ENCODE measurements at places on chromosomes 4 and X.

- no peak for DNase-seq
Observed at GRCh38 chr4:76365636-76366035, 55.3 kb downstream of the CCDC158 start.

DNA sequence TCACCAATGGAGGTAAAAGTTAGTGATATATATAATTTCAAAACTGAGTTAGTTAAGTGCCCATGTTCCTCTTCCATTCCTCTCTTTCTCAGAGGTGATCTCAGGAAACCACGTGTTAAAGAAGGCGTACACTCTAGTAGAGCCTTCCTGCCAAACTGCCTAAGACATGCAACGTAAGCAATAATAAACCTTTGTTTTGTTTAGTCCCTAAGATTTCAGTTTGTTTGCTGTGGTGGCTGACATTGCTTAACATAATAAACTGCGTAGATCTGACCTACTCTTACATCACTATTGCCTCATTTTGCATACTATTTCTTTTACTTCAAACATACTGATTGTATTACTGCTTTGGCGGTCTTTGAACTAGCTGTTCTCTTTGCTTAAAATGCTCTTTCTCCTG lies 99.2 kb downstream of the JADE1 start:
- peak; percentile 2 for DNase-seq

GRCh38 chr4:141668200-141668910 lies 32.0 kb downstream of the IL15 start:
- DNase-seq, result no peak

- DNase-seq, result no peak
Observed at GRCh38 chrX:22268706-22269105, 4.0 kb upstream of the CBLL2 start.

DNA sequence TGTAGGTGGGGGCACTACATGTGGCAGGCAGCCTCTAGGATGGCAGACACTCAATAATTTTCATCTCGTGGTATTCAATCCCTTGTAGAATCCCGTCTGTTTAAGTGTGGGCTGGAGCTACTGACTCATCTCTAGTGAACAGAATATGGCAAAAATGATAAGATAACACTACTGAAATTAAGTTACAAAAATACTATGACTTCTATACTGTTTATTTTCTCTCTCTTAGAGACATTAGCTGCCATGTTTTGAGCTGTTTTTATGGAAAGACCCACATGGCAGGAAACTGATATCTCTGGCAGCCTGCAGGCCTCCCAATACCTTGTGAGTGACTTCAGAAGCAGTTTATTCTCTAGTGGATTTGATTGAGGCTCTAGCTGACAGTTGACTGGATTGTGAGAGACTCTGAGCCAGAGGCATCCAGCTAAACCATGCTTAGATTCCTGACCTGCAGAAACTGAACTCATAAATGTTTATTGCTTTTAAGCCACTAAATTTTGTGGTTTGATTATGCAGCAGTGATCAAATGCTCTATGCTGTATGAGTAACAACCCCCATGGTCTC lies 298.8 kb upstream of the CTSO start:
- no peak for DNase-seq

DNA sequence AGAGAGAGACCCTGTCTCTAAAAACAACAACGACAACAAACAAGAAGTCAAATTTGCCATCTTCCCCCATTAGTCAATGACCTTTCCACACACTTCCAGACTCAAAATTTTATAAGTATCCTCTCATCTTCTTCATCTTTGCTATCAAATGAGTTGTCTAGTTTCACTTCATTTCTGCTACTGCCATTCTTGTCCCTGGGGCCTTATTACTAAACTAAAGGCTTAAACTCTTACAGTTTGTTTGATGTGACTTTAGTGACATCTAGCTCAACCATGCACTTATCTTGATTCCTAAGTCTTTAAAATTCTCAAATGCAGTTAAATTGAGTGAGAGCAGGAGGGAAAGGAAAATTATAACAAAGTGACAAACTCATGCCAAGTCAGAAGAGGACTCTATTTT lies 271.8 kb upstream of the GK2 start:
- DNase-seq, result no peak

DNA sequence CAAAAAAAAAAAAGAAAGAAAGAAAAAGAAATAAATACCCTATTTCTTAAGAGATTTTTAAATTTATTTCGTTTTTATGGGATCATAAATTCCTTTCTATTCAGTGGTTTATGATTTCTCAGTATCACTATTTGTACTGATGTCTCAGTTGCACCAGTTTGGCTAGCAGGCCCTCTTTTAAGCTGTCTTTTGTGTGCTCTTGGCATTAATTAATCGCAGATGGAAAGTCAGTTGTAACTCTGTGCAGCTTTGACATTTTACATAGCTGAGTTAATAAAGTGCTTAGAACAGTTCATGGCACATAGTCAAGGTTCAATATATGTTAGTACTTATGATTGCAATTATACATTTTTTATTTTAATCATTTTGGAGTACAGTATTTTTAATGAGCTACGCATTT lies 123.7 kb upstream of the NUDT6 start:
- no peak for DNase-seq

- no peak for DNase-seq
Observed at GRCh38 chrX:130103605-130104004, 6.7 kb downstream of the ELF4 start.

GRCh38 chr4:20676501-20677197 lies 23.6 kb upstream of the PACRGL start:
- DNase-seq, result no peak

DNA sequence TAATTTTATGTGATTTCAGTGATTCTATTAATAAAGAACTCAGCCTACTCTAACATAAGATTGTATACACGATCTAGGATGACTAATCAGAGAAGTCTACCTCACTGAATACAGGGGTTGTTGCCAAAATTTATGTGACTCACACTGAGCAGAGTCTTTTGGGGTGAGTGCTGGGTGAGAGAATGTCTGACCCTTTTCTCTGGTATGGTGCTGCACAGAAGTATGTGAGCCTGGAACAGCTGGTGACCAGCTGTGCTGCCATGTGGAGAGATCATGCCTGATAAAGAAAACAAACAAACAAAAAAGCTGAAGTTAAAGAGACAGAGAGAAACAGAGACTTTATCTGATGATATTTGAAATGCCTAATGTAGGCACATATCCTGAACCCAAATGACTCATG lies 618.1 kb upstream of the GRIA3 start:
- DNase-seq, result no peak

GRCh38 chr4:78325271-78326157 lies 226.1 kb upstream of the ANXA3 start:
- no peak for DNase-seq

DNA sequence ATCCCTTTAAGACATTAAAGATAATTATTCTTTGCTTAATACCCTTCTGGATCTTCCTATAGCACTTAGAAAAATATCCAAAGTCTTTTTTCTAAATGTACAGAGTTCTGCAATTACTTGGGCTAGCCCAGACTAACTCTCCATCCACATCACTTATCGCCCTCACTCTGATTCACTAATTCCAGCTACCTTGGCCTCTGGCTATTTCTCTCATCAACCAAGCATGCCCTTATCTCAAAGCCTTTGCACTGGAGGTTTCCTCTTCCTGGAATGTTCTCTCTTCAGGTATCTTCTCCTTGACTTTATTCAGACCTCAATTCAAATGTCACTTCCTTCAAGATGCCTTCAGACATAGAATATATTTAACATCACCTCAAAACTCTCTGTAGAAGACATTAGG lies 345.1 kb upstream of the SMIM31 start:
- DNase-seq, result no peak

GRCh38 chr4:3771164-3771809 lies 5.1 kb downstream of the ADRA2C start:
- DNase-seq, result no peak

GRCh38 chrX:66039944-66040343 lies at the start of gene VSIG4:
Gene VSIG4, minus strand, starts transcription at chrX:66040080. Its CDS starts 82 bp downstream, at chrX:66039998.
- DNase-seq, result no peak

DNA sequence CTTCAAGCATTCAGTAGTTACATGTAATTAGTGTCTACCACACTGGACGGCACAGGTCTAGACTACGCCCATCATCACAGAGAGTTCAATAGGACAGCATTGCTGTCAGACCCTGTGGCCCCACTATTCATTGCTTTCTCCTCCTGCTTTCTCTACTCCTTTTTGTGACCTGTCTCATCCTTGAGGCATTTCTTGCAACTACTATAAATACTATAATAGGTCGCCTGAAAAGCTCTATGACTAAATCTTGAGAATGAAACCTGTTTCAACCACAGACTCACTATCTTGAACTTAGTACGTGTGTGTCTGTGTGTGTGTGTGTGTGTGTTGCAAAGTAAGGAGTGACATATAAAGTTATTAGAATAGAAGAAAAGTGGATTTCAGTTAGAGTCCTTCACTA lies 252.9 kb upstream of the KLF3 start:
- DNase-seq, result no peak

DNA sequence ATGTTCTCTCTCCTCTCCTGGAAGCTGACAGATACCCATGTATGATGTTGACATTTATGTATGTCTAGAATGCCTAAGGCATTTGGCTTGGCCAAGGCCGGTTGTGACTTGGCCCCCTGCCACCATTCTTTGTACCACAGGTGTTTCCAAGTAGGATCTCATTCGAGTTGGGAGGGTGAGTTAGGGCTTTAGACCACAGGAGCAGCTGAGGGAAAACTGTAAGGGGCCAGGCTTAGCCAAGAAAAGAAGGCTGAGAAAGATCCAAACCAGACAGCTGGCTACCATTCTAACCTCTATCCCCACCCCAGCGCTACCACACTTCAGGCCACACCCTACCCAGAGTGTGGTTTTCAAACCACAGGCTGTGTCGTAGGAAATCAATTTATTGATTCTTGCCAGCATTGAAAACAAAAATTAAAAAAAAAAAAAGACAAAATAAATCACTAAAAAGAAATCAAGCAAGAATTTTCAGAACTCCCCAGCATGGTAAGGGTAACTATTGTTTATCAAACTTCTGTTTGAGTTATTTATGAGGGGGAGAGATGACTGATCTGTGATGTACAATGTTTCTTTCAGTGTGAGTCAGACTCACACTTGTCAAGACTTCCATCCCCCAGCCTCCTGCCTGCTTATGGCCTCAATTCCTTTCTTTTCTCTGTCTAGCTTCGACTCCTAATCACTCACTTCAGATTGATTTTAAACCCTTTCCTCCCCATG lies 9.9 kb downstream of the TMSB4X start:
- peak; percentile 45 for DNase-seq

- no peak for DNase-seq
Observed at GRCh38 chr4:57628004-57628403, 517.8 kb upstream of the IGFBP7 start.

DNA sequence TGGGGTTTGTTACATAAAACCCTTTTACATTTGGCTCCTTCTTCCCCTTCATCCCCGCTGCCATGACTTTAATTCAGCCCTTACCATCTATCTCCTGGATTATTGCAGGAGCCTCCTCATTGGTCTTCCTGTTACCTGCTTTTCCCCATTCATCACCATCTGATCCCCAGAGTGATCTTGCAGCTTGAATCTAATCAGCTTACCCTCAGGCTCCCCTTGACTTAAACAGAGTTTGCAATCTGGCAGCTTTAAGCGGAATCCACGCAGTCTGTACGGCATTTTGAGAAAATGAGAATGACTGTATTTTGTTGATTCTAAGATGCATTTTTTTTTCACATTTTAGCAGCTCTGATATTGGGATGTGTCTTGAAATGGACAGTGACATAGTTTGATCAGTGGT lies 14.9 kb upstream of the PPEF1 start:
- DNase-seq, result no peak

DNA sequence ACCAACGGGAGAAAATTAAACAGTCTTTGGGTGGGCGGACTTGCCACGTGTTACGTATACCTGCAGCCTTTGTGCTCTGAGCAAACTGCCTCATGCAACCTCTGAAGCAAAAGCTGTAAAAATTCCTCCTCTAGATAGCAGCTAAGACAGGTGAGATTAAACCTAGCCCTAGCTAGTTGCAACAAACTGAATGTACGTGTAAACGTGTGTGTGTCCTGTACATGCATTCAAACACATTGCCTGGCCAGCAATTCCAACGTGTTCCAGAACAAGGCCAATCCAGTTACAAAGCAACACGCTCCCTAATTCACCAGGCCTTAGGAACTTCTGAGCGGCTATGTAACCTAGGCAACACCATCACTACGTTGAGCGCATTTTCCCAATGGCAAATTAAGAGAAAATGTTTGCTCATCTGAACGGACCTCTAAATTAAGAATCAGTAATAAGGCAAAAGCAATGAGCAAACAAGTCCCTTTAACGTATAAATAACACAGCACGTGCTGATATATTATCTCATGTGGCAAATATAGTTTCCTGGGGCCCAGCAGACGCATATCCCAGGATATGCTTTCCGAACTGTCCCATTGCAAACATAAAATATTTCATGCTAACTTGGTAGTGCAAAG lies 792 bp downstream of the PPID start:
- peak; percentile 46 for DNase-seq

DNA sequence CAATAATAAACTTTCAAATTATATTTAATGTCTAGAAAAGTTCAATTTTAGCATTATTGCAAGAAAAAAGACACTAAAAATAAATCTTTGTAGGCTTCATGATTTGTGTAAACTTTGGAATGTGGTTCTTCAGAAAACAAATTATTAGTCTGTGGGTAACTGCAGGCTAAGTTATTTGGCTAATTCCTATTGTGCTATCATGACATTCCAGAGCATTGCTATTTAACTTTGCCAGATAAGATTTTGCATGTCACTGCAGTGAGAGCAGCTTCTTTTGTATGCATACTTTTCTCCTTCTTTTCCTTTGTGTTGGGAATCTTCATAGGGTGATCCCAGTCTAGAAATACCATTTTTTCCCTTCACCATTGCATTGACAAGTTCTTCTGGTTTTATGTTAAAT lies 130.0 kb downstream of the AWAT2 start:
- DNase-seq, result no peak

DNA sequence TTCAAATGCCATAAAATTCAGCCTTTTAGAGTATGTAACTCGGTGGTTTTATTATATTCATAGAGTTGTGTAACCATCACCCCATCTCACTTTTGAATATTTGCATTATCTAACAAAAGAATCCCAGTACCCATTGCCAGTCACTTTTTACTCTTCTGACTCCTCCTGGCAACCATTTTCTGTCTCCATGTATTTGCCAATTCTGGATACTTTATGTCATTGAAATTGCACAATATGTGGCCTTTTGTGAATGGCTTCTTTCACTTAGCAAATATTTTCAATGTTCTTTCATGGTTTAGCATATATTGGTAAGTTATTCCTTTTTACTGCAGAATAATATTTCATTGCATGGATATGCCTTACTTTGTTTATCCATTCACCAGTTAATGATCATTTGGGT lies 79.9 kb downstream of the SLIT2 start:
- no peak for DNase-seq

All from common myeloid progenitor, CD34-positive (primary cell).